ENCODE measurements at places on chromosomes 6 and 20.

DNA sequence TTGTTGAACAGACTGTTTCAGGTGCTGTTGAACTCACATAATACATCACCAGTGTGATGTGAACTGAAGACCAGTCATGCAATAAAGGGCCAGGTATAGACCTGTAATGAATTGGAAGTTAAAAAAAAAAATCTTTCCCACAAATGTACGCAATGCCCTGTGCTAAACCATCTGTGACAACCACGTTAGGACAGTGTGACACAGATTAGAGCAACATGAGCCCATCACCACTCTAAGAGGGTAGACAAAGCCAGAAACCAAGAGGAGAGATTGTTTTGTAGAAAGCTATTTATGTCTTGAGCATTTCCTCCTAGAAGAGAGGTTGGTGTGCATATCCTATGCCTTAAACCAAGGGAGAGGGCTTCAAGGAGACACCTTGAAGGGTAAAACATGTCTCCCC is 77.0 kb upstream of the BEND6 start:
- no peak for DNase-seq

DNA sequence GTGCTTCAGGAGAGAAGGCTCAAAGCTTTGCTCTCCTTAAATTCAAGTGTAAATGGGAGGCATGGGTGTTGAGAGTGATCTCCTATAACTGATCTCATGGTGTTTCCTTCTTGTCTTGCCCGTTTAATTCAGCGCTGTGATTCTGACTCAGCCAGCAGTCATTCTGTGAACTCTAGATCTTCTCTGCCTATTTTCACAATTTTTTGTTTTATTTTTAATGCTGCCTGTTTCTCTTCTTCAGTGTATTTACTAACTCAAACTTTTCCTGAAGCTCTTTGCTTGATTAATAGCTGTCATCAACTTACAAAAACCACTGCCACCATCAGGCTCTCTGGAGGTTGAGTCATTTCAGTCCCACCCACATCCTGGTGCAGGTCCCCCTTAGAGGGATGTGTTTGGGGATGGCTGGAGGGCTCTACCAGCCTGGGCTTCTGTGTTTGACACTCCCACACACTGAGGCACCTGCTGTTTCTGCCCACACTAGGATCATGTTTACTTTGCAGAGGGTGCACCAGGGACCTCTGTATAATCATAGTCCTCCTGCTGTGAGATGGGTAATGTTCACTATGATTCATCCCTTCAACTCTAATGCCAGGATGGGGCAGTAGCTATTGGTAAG is 94.0 kb downstream of the SHLD1 start:
- no peak for DNase-seq

GRCh38 chr6:18039481-18039880 is 52.0 kb upstream of the KIF13A start:
- DNase-seq, result no peak

DNA sequence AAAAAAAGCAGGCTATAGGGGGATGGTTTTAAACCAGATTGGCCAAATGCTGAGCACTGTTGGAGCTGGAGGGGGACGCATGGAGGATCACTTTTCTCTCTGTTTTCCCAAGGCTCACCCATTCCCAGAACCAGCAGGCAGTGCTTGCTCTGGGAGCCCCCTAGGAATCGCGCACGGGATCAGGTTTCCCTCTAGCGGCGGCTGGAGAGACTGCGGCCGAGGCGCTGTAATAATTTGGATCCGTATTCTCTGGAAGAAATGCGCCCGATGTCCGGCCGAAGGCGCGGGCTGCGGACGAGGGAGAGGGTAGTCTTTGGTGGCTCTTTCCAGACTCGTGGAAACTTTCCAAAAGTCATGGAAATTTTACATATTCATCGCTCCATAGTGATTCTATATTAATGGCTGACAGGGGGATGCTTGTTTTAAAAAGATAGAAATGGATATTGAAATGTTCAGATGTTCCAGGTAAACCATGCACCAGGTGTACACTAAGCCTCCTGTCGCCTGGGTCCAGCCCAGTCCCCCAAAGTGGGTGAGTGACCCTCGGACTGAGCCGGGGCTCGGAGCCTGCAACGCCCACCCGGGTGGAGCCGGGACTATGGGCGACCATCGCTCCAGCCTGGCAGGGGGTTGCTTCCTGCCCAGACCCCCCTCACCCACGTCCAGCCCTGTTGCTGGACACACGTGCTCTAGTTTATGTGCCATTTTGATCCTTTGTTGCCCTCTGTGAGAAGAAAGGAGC is 78.7 kb upstream of the PHACTR3 start:
- no peak for DNase-seq

- DNase-seq, result no peak
Observed at GRCh38 chr20:58703765-58704371, 11.3 kb downstream of the NPEPL1 start.

Data from cortex of kidney (tissue), 1 donor.